Effector memory CD4-positive, alpha-beta T cell (primary cell): ENCODE measurements at places on chromosomes 11 and 22.

DNA sequence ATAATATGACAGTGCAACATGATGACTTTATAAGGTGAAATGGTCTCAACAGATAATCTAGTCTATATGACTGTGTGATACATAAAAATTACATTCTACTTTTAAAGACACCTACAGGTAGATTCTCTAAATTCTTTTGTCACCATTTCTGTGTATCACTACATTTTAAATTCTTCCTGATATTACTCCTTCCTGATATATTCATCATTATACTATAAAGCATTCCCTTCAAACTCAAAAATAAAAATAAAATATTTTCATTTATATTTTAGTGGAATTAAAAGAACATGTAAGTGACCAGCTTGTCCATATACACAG lies 1062.3 kb downstream of the DLG2 start:
- no peak overlapping the region for H3K4me3 ChIP-seq
- DNase-seq, result no peak
- no peak overlapping the region for H3K27ac ChIP-seq

GRCh38 chr22:17988800-17989513 lies 35.4 kb downstream of the MICAL3 start:
- peaks cover 2% of the 10 kb centered on the region for H3K4me1 ChIP-seq
- H3K36me3 ChIP-seq, result no peaks in the 10 kb centered on the region
- H3K4me3 ChIP-seq, result no peak overlapping the region
- H3K27ac ChIP-seq, result no peak overlapping the region
- no peak for DNase-seq
- H3K27me3 ChIP-seq, result no peaks in the 10 kb centered on the region

GRCh38 chr22:35961480-35962295 lies 66.9 kb downstream of the RBFOX2 start:
- H3K27me3 ChIP-seq, result no peaks in the 10 kb centered on the region
- no peak overlapping the region for H3K4me3 ChIP-seq
- no peak for DNase-seq
- H3K36me3 ChIP-seq, result no peaks in the 10 kb centered on the region

DNA sequence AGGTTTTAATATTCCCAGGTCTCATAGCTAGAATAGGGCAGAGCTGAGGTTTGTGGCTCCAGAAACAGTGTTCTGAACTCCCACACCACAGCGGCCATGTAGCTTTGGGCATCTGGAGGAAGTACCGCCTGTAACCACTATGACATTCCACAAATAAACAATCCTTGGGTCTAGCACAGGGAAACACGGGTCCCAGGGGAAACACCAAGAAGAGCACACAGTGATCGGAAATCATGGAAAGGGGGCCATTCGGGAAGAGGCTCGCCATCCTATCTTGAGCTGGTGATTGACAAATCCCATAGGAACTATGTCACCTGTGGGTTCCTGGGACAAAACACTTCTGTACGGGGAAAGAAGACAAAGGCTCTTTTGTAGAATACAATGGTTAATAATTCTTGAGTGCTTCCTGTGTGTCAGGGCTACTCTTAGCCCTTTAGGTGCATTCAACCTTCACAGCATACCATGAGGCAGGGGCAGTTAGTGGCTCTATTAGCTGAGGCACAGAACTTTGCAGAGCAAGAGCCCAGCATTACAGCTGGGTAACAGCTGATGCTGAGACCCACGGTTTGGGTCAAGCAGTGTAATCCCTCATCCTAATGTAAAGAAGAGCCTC lies 514.2 kb downstream of the NTM start:
- no peaks in the 10 kb centered on the region for H3K36me3 ChIP-seq
- DNase-seq, result no peak
- H3K27ac ChIP-seq, result no peak overlapping the region
- no peak overlapping the region for H3K4me3 ChIP-seq

DNA sequence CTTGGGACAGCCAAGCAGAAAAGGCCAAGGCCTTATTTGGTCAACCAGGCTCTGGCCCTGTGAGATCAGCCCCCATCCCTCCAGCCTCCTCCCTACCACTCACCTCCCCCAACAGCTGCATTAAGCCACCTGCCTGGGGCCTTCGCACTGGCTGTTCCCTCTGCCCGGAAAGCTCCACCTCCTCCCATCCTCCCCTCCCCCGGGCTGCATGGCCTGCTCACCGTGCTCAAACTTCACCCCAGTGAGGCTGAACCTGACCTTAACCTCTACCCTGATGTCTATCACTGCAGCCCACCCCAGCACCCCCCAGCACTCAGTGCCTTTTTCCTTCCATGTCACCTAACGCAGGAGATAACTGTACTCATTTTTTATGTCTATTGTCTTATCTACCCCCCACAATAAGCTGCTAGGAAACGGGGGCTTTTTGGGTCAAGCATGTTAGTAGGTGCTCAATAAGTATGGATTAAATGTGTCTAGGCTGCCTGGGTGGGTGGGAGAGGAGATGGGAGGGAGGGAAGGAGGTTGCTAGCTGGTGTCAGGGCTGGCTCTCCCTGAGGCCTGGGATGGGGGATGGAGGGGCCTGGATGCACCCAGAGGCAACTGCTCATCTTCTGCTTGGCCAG lies 912 bp downstream of the PTPRCAP start:
- peaks cover 72% of the 10 kb centered on the region for H3K4me1 ChIP-seq
- H3K4me3 ChIP-seq, result peak overlapping the region; percentile 94
- H3K27me3 ChIP-seq, result no peaks in the 10 kb centered on the region
- H3K27ac ChIP-seq, result peak overlapping the region; percentile 93
- H3K36me3 ChIP-seq, result peaks cover 18% of the 10 kb centered on the region

DNA sequence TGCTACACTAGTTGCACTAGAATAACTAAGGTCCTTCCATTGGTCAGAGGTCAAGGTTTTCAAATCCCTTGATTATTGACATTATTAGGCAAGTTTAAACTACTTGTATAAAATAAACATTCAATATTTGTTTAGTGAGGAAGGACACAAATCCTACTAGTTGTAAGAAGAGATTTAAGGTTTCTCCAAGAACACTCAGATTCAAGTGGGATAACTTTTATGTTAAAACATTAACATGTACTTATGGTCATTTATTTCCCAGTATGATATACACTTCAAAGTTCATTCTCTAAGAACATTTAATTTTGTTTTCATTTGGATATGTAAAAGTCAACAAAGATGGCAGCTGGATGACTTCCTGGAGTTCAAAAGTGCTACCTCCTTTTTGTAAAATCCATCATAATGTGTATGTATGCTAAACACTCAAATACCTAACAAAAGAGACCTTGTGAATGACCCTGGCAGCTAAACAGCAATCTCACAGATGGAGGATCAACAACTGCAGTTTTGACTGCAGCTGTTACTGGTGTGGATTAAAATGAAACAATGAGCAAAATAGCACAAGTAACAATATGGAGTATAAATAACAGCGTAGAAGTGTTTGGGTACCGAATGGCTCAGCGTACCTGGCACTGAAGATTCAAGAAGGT lies 1.5 kb downstream of the CCDC90B start:
- no peaks in the 10 kb centered on the region for H3K36me3 ChIP-seq
- no peak overlapping the region for H3K27ac ChIP-seq
- no peak for DNase-seq
- no peaks in the 10 kb centered on the region for H3K27me3 ChIP-seq
